ENCODE measurements at places on chromosomes 5 and 9. TPM values are rescaled to one million over a fixed set of nuclear protein-coding genes. Genes with fewer than 3 reads are reported as not detected.

Gene SPAAR
- total RNA-seq = not detected

Gene PRELID2
- 3.0 TPM for total RNA-seq

Gene NR5A1
- total RNA-seq = not detected

Gene EDIL3
- not detected for total RNA-seq

Gene PCDHB10
- not detected for total RNA-seq

Gene FOXD4L4
- total RNA-seq = 0.15 TPM

GRCh38 chr9:127991757-127992274 is 11.0 kb upstream of the EEIG1 start:
- no peak for DNase-seq

- DNase-seq = no peak
These were observed 97.9 kb downstream of the CRB2 start for GRCh38 chr9:123453831-123454321.

- DNase-seq = no peak
These were observed 113.8 kb upstream of the CPEB4 start for GRCh38 chr5:173774271-173774761.

DNA sequence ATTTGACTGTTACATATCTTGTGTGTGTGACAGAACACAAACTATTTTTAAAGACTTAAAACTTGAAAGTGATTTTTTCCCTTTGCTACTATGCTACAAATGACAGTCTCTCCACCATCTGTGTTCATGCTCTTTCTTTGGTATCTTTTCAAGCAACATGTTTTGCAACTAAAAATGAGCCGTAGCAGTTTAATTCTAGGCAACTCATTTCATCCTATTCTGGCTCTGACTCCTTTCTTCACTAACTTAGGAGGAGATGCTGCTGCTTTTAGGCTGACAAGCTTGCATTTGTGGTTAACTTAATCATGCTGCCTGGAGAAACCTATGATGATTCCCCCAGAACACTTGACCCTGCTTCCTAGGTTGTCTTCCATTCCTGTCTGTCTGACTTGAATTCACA is 100.6 kb downstream of the HACD4 start:
- DNase-seq = no peak

GRCh38 chr5:172764861-172765765 is 5.9 kb downstream of the DUSP1 start:
- peak; percentile 90 for DNase-seq

- DNase-seq = no peak
These were observed 32.2 kb downstream of the HRH2 start for GRCh38 chr5:175690025-175690424.

DNA sequence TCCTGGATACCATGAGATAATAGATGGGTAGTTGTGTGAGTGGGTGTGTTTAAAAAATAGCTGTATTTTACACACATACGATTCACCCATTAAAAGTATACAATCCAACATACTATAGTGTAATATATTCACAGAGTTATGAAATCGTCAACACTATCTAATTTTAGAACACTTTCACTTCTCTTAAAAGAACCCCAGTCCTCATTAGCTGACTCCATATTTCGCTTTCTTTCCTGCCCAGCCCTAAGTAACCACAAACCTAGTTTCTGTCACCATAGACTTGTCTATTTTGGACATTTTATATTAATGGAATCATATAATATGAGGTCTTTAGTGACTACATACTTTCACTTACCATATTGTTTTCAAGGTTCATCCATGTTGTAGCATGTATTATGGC is 63.8 kb upstream of the S1PR3 start:
- no peak for DNase-seq

DNA sequence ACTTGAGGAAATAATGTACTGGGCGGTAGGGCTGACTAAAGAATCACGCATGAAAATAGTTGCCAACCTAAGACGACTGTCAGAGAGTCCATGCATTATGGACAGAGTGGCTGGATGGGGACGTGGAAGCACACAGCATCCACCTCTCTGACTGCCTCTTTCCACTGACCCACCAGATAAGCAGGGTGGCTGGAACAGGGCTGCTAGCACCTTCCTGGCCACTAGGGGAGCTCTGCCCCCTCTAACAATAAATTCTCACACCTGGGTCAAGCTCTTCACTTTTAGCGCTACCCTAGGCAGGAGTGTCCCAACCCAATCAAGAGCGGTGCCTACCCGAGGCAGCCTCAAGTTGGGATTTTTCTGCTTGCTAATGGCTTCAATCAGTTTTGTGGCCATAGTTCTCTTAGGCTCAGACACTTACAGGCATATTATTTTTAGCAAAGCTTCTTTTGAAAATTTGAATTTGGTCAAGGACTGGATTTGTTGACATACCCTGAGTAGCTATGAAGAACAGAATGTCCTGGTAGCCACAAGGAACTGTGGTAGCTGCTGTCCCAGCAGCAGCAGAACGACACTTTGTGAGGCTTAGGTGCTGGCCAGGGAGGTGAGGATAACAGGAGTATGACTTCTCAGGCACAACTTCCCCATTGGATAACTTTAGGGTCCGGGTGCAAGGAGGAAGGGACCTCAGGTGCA is 6.9 kb upstream of the TPM2 start:
- DNase-seq = peak; percentile 32

DNA sequence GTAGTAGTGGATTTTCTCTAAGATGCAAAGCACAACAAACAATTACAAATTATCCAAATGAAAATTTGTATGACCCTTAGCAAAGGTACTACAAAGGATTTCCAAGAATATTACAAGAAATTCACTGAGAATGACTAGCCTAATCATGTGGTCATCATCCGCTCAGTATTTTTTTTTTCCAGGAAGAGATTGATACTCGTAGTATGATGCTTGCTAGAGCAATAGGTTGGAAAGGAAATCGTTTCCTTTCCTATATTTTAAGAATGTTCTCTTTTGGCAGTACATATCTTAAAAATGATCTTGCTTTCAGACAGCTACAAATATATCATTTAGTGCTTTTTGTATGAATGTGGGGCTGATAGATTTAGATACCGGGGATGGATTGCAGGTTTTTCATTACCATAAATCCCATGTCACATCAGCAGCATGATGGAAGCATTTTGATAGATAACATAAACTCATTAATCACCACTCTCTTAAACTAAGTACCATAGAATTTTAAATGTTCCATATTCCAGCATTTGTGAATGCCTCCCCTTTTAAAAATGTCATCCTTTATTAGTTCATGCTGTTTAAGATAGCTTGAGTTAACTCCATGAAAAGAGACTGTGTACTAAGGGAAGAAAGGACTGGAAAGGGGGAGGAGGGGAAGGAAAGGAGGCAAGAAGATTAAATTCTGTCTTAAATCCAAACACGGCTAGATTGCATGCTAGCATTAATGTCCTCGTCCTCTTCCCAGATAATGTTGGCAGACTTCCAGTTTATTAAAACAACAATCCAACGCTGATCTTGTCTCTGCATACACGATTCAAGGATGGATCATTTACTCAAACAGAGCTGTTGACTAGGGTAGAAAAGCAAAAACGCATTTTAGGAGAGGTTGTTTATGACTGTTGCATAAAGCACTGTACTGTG is 311.7 kb upstream of the ZNF608 start:
- DNase-seq = no peak

GRCh38 chr9:129128689-129129088 is 17.5 kb downstream of the PTPA start:
- no peak for DNase-seq

DNA sequence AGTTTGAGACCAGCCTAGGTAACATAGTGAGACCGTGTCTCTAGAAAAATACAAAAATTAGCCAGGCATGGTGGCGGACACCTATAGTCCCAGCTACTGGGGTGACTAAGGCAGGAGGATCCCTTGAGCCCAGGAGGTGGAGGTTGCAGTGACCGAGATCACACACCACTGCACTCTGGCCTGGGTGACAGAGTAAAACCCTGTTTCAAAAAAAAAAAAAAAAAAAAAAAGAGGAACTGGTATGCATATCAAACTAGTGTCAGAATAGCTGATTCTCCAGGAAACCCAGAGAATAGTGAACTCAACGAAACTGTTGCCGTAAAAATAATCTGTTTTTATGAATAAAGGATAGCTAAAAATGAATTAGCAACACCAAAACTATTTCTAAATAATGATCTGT is 126.6 kb upstream of the BASP1 start:
- no peak for DNase-seq

All from T-helper 17 cell (primary cell).